ENCODE measurements at places on chromosomes 5 and 9.

GRCh38 chr5:51618234-51618633 lies 235.0 kb downstream of the ISL1 start:
- no peak for DNase-seq

DNA sequence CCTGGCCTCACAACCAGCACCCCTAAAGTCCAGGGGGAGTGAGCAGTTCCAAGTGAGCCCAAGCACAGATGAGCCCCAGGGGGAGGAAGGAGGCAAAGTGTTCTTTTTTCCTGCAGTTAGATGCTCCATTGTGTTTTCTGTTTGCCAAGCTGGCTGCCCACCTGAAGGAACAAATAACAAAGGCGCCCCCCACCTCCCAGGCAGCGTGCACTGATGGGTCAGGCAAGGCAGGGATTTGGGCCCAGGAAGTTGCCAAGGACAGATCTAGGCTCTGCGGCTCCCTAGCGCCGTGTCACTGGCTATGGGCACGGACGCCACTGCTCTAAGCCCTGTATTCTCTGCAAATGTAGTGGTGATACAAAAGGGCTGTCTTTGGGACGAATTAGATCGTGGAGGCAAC lies 21.8 kb downstream of the FGF1 start:
- peak; percentile 28 for DNase-seq

- DNase-seq, result no peak
Observed at GRCh38 chr5:72147569-72147968, 40.3 kb downstream of the MAP1B start.

DNA sequence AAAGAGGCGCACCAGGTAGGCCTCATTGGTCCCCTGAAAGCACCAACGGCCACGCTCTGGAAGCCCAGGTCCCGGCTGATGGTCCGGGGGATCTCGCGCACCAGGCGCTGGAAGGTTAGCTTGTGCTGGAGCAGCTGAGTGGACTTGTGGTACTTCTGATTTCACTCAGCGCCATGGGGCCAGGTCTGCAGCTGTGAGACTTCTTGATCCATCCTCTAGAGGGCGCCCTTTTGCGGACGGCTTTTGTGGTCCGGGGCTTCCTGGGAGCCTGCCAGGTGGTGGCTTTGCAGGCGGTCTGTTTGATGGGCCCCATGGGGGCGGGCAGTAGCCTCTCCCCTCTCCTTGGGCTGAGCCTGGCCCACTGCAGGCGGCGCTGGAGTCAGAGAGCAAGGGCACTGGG lies 10.4 kb downstream of the TAF11L12 start:
- DNase-seq, result no peak

DNA sequence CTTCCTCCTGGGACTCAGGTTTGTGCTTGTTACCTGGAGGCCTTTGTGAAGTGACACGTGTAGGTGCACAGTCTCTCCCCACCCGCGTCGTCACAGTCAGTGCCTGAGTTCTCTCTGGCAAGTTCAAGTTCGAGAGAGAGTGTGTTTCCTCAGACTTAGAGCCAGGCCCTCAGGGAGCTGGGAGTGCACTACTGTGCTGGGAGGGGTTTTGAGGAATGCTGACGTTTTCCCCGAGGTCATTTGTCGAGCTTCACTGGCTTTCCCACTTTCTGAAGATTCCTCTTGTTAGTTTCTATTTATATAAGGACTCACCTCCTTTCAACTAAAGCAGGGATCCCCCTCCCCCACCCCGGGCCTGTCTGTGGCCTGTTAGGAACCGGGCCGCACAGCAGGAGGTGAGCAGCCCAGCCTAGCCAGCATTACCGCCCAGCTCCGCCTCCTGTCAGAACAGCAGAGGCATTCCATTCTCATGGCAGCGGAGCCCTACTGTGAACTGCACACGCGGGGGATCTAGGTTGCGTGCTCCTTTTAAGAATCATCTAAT lies 209.2 kb downstream of the DIRAS2 start:
- DNase-seq, result no peak

- no peak for DNase-seq
Observed at GRCh38 chr9:22210936-22211335, 201.8 kb upstream of the CDKN2B start.

GRCh38 chr5:140020601-140021177 lies 22.4 kb downstream of the NRG2 start:
- no peak for DNase-seq

- DNase-seq, result no peak
Observed at GRCh38 chr9:69590266-69590665, 81.9 kb downstream of the APBA1 start.

DNA sequence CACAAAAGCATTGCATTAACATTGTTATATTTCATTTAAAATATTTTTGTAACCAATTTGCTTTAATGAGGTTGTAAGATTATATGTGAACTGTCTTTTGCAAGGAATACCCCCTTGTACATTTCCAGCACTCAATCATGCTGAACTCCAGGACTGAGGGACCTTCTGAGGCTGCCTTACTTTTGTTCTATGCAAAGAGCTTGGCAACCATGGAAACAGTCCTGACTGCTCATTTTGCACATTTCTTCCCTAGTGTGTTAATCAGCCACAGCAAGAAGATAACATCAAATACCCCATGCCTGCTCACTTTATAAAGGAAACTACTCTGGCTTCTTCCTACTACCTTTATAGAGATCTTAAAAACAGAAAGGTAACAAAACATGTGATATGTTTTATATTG lies 355.6 kb upstream of the IZUMO3 start:
- no peak for DNase-seq

GRCh38 chr9:29613773-29614172 lies 2040.5 kb upstream of the C9orf72 start:
- no peak for DNase-seq

- no peak for DNase-seq
Observed at GRCh38 chr5:160289356-160289651, 23.1 kb downstream of the CCNJL start.

DNA sequence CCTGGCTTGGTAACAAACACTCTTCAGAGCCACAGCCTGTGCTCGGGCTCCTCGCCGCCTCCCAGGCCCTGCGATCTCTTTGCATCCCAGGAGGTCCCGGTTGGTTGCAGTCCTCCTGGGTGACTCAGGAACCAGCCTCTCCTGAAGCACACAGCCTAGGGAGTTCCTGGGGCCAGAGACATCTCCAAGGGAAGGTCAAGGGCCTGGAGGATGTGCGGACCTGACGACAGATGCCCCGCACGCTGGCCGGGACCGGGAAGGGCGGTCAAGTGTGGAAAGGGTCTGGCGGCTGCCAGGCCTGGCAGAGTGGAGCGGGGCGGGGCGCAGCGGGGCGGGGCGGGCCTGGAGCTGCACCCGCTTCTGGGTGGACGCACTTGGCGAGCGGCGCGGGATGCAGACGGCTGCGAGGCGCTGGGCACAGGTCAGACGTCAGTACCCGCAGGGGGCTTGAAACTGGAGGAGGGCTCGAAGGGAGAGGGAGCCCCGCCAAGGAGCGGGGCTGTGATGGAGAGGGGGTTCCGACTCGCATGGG lies 45.0 kb upstream of the PRSS3 start:
- DNase-seq, result no peak

- DNase-seq, result peak; percentile 30
Observed at GRCh38 chr5:135211083-135211790, 177.2 kb upstream of the PITX1 start.

DNA sequence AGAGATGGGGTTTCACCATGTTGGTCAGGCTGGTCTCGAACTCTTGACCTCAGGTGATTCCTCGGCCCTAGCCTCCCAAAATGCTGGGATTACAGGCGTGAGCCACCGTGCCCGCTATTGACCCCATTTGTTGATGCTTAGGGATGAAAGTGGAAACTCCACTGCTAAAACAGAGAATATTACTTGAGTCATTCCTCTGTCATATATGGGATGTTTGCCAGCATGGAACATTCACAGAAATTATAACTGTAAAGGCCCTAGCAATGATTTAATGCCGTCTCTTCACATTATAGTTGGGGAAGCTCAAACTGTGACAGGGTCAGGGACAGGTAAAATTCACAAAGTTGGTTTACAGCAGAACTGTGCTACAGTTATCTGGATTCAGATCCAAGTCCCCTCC lies 94.5 kb downstream of the TMC1 start:
- no peak for DNase-seq

DNA sequence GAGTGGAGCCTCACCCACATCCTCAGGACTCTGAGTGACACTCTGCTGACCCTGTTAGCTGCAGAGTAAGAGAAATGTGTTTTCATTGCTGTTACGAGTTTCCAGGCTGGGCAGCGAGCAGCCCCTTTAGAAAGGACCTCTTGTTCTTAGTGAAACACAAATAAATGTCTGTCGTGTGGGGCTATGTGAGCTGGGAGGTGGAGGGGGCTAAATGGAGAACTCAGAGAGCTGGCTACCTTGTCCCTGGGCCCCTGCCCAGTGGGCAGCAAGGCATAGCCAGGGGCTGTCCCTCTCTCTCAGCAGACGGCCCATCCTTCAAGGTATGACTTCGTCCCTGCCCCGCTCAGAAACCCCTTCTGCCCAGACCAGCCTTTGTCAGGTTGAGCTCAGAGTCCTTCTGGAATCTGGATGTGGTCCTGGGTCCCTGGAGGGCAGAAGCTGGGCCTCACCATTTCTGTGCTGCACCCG lies 10.2 kb downstream of the DCANP1 start:
- DNase-seq, result no peak

GRCh38 chr5:91797576-91797975 lies 414.5 kb upstream of the ARRDC3 start:
- no peak for DNase-seq

- no peak for DNase-seq
Observed at GRCh38 chr9:6909181-6909580, 151.4 kb downstream of the KDM4C start.

- DNase-seq, result no peak
Observed at GRCh38 chr5:20114526-20114925, 126.5 kb upstream of the CDH18 start.

GRCh38 chr5:150782850-150783249 lies 4.3 kb downstream of the SMIM3 start:
- DNase-seq, result no peak

GRCh38 chr9:38195737-38196161 lies 126.7 kb upstream of the SHB start:
- no peak for DNase-seq

DNA sequence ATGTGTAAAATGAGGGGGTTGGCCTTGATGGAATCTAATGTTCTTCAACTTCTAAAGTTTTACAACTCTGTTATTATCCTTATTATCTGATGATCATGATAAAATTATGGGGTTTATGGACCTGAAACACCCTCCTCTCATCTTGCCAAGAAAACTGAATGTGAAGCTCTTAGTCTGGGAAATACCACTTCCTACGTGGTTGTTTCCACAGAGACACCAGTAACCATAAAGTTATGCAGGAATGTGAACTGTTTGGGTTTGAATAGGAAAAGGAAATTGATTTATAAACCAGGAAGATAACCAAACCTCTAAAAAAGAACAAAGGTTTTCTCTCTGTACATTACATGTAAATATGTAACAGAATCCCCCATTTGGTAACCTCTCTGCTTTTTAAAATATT lies 28.3 kb upstream of the RAI14 start:
- no peak for DNase-seq

GRCh38 chr5:174518512-174518911 lies 205.9 kb upstream of the MSX2 start:
- no peak for DNase-seq

- DNase-seq, result no peak
Observed at GRCh38 chr9:97396256-97396655, 15.6 kb upstream of the TDRD7 start.

DNA sequence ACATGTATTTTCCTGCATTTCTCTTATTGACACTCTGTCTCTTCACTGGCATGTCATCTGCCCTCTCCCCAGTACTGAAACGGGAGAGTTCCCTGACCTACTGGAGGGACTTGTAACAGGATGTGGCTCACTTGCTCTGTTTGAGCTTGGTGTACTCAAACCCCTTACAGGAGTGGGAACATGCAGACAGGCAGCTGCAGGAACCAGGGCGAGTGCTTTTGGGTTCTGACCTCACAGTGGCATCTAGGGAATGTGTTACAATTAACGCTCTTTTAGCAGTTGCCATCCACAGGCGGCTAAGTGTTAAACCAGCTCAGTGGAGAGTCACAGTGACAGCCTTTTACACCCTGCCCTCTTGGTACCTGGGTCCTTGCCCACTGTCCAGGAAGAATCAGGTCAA lies 300.3 kb upstream of the GRAMD2B start:
- DNase-seq, result no peak

- DNase-seq, result no peak
Observed at GRCh38 chr5:68292316-68292715, 76.8 kb downstream of the PIK3R1 start.

DNA sequence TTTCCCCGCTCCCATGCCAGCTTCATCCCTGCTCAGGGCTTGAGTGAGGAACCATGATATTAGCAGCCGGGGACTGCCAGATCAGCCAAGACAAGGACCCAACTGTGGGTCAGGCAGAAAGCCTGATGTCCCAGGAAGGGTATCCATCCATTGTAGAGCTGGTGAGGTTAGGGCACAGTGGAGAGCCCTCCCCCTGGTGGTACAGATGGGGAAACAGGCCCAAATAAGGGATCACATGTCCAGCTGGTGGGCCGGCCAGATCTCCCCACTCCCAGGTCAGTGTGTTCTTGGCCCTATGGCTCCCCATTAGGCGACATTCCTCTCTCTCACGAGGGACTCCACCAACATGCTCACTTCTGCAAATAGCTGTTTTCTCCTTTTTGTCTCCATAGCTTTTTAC lies 9.0 kb downstream of the CDX1 start:
- DNase-seq, result peak; percentile 71

- no peak for DNase-seq
Observed at GRCh38 chr5:166013415-166013814, 2278.0 kb upstream of the WWC1 start.

DNA sequence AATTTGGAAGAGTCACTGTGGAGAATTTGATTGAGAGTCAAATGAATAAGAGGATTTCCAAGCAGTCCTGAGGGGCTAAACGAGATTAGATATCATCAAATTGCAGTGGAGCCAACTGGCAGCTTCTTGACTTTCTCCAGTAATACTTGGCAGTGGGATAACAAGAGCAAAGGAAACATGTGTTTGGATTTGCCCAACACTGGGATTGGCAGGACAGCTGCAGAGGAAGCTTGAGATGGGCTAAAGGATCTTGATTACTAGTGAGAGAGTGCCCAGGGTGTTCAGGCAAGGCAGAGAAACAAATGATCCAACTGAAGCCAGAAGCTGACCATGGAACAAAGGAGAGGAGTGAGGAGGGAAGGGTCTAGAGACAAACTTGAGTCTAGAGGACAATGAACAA lies 356.0 kb upstream of the ISL1 start:
- DNase-seq, result no peak

DNA sequence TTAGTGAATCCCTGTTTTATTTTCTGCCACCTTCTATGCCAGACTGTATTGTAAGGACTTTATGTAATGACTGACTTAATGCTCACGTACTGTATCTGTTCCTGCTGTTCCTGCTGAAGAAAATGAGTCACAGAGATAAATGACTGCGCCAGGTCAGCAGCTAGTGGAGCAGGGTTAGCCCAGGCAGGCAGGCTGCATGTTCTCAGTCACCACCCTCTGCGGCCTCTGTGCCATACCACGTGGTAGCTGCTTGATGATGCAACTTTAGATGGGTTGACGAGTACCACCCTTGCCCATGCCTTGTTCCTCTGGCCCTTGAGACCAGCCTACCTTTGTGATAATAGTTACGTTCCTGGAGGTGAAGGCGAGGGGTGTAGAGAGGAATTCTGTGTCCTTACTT lies 161.9 kb downstream of the TRIO start:
- DNase-seq, result peak; percentile 30

Data from SJSA1 (cell line).